ENCODE measurements at places on chromosomes 13 and 19.

DNA sequence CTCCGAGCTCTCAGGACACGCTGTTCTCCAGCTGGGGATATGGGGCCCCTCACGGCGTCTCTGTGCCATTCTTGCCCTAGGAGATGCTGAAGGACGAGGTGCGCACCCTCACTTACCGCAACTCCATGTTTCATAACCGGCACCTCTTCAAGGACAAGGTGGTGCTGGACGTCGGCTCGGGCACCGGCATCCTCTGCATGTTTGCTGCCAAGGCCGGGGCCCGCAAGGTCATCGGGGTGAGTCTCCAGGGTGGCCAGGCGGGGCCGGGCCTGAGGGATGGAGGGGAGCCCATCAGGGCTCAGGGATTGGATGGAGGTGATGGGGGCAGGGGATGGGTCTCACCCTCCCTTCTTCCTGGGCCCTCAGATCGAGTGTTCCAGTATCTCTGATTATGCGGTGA, 4.8 kb downstream of the PRMT1 start:
- DNase-seq: no peak

- no peak for DNase-seq
These were observed 19.4 kb upstream of the KLF5 start for GRCh38 chr13:73039201-73040108.

DNA sequence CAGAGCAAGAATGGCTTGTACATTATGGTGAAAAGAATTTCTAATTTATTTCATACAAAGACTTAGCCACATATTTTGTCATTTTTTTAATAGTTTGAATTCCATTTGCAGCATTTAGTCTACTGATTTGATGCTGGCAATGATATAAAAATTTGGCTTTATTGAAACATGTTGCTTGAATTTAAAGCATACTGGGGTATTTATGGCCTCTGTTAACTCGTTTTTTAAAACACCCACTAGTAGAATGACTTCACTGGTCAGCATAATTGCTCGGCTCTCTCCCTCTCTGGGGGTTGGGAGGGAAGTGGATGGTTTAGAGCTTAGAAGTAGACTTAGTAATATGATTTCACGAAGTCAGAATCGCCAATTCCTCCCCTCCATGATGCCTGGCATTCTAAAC, 354.9 kb upstream of the HTR2A start:
- no peak for DNase-seq

- no peak for DNase-seq
These were observed 646.5 kb upstream of the SLITRK6 start for GRCh38 chr13:86445672-86446071.

DNA sequence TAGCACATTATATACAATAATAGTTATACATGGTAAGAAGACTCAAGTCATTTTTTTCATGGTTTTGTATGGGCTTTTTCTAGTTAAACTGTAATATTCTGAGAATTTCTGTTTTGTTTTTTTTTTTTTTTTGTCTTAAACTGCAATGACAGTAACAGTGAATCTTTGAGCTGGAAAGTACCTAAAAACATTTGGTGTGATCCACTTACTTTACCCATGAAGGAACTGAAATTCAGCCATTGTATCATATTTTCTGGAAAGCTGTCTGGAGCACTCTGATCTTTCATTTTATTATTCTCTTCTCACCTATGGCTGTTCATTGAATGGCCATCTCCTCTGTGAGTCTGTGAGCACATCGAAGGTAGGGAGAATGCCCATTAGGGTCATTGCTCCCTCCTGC, 37.8 kb downstream of the MYO16 start:
- no peak for DNase-seq

- DNase-seq: no peak
These were observed 97.3 kb downstream of the CACNA1A start for GRCh38 chr19:13408889-13409518.

- DNase-seq: no peak
These were observed 172.4 kb downstream of the SLC7A1 start for GRCh38 chr13:29423050-29423449.

DNA sequence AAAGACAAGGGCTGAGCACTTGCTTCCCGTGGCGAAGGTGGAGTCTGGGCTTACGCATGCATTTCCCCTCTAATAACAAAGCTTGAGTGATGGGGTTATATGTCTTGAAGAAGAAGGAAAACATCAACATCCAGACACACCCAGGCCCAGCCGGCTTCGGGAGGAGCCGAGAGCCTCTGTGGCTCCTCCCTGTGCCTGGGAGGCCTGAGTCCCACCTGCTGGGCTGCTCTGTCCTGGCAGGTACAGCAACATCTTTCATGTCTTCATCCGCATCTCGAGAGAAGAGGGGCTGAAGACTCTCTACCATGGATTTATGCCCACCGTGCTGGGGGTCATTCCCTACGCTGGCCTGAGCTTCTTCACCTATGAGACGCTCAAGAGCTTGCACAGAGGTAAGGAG, 30.6 kb downstream of the TMEM161A start:
- DNase-seq: no peak

GRCh38 chr19:48955308-48955958, 758 bp downstream of the BAX start:
- DNase-seq: no peak

DNA sequence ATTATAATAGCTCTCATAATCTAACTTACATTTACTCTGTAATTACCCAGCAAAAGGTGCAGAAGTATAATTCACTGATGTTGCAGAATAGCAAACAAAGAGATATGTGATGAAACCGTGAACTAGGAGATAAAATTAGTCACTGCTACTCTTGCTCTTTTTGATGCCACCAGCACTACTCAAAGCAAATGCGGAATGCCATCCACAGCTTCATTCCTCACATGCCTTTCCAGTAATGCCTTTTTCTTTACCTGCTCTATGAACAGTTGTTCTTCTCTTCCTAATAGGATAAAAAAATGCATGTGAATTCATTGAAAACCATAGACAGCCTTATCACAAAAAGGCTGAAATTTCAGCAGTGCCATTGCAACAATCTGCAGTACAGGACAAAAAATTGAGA, 1129.5 kb downstream of the DIAPH3 start:
- DNase-seq: no peak

DNA sequence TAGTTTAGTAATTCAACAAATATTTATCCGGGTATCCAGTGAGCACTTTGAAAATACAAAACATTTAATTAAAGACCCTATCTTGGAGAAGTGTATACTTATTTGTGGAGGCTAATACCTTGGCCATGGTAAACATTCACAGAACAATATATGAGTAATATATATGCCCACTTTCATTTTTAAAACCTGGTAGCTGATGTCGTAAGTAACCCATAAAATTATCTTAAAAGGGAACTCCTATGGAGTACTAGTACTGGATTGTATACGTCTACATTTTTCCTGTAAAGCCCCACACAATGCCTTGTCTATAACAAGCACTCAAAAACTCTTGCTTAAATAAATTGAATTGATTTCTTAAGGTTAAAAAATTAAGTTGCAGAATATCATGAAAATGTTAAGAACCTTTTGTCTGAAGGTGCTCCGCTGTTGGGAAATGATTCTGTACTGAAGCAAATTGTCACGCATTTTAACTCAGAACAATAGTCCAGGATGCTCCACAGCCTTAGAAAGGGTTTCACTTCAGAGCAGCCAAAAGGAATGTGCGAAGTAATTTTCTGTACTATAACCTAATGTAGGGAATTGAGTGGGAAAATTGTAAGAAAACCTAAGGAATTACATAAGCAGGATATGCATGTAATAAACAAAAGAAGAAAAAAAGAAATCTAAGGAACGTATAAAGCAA, 58.9 kb upstream of the C1QTNF9 start:
- DNase-seq: no peak

DNA sequence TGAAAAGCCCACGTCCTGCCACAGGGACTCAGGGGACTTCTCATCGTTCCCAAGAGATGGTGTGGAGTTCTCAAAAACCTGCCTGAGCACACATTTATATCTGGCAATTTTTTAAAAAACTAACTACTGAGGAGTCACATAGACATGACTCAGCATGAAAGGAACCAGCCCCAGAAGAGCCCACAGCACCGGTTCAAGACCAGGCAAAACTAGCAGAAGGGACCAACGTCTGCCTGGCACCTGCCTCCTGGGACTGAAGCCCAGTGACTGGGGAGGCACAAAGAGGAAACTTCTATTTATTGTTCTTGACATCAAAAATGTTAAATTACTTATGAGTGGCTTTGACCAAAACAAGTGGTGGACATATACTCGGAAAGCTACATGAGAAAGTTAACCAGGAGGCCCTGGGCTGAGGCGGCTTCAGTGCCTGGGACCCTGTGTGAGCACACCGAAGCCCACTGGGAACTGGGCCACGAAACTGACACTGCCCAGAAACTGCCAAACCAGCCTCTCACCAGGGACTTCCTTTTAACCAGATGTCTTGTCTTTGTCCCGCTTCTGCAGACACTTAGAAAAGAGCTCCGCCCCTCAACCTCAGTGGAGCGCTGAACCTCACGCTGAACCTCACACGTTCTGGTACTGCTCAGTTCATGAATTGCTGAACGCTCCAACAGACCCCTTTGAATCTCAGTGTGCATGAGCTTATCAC, 25.7 kb downstream of the C13orf46 start:
- DNase-seq: no peak

DNA sequence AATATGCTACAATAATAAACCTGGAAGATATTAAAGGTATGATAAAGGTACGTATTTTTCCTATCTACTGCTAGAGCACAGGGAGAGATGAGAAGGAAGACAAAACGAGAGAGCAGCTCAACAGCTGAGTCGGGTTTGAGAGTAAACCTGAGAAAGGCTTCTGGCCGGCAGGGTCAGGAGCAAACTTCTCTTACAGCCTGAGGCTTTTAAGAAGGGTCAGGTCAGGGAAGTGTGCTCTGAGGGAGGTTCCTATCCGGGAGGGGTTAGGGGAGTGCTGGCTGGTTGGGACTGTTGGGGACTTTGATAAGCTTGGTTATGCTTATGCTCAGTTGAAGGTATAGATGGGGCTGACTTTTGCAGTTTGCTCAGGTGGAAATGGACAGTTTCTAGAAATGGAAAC, 77.7 kb upstream of the PRR20A start:
- no peak for DNase-seq

DNA sequence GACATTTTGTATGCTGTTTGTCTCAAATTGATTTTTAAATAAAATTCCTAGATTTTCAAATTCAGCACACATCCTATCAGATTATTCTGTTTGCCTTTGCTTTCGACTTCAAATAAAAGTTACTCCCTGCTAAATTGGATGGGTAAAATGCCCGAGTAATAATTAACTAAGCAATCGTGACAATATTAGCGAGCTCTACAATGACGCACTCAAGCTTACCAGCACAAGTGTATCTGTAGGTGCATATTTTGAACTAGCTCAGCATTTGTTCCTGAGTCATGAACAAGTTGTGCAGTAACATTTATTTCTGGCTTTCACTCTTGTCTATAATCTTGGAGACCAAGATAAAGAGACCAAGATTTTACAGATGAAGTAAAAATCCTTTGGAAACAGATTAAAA, 113.4 kb downstream of the UBL3 start:
- DNase-seq: no peak

DNA sequence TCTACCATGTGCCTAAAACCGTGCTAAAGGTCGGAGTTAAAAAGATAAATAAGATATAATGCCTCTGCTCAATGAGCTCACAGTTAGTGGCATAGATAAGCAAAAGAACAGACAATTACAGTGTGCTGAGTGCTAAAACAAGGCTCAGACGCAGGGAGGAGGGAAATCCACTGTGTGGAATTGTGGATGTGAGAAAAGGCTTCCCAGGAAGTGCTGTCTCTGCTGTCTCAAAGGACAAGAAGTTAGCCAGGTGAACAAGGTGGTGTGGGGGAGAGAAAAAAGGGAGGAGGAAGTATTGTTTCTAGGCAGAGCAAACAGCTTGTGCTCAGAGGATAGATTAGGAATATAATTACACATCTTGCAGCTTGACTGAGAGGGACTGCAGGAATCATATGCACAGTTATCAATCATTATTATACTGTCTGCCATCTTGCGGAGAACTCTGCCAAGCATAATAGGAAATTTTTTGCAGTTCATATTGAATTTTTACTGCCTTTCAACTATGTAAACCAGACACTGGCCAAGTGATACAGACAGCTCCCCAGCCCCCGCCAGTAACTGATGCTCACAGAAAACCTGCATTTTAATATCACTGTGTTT, 9.3 kb downstream of the C13orf42 start:
- no peak for DNase-seq

DNA sequence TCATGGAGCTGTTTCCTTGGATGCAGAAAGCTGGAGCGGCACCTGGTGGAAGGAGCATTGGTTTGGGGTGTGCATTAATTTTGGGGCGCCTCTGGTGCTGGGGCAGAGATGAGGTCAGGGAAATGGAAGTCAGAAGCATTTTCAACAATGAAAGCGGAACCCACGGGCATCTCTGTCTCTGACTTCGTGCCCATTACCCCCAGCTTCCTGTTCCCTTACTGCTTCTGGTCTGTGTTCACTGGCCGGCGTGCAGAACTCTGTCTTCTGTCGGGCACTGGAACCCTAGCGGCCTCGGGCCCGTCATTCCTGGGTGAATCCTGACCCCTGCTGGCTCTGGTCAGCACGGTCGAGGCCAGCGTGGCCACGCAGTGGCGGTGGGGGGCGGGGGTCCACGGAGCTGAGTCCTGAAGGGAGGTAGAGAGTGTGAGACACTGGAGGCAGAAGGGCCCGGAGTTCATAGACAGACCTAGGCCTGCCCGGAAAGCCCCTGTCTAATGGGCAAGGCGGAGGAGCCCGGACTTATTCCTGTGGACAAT, 7.9 kb upstream of the LINGO3 start:
- DNase-seq: no peak

- DNase-seq: no peak
These were observed 5.5 kb downstream of the DLEU7 start for GRCh38 chr13:50838031-50838430.

- no peak for DNase-seq
These were observed 292.9 kb downstream of the KLF5 start for GRCh38 chr13:73351730-73352129.

DNA sequence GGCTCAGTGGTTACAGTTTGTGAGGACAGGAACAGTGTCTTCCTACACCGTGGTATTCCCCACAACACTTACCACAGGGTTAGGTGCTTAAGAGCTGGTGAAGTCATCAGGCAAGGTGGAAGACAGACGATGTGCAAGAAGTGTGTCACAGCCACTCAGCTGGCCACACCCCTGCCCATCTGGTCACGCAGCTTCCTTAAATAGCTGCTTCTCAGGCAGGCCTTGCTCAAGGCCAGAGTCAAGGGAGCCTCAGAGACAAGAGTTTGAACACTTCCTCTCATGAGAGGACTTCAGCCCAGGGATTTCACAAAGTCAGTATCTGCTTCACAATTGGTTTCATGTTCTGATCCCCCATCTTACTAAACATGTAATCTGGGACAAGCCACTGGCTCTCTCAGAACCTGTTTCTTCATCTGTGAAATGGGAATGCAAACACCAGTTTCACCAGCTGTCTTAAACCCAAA, 80.3 kb upstream of the FRY start:
- no peak for DNase-seq

DNA sequence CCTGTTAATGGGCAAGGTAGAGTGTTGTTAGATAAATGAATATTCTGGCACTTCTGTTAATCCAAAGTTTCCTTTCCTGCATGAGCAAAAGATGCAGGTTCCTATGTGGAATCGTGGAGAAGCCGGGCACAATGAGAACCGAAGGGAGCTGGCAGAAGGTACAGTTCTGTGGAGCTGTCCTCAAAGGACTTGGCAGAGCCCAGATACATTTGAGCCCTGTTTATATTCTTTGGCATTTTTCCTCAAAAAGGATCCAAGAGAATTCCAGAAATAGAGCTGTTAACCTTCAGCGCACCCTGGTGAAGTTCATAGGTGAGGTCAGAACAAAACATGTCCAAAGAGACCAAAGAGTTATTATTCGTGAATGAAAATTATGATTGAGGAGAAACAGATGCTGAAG, 4.0 kb upstream of the DLEU7 start:
- no peak for DNase-seq

- no peak for DNase-seq
These were observed 41.7 kb downstream of the MIPEP start for GRCh38 chr13:23847497-23847896.

- no peak for DNase-seq
These were observed 22.5 kb upstream of the MYCBP2 start for GRCh38 chr13:77349365-77349764.

Data from stimulated activated CD8-positive, alpha-beta memory T cell treated with anti-CD3 and anti-CD28 coated beads, Interleukin-12 subunit alpha, Interleukin-12 subunit beta, amount 100 ng/mL, for 1 hour (primary cell).